ENCODE measurements at places on chromosomes 4 and X.

DNA sequence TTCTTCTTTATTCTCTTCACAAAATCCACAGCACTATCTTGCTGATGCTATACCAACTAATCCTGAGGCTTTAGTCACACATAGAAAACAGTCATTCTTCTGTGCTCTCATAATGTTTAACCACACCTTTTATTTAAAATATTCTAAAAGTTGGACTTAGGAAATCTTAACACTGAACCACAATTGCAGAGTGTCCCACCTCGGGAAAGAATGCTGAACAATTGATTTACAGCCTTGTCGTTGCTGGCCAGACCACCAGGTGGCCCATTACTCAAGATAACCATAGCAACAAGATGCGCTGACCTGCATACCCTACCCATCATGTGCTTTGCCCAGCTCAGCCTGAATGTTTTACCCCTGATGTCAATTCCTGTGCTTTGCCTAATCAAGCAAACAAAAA is 100.8 kb downstream of the ARSJ start:
- DNase-seq = no peak

DNA sequence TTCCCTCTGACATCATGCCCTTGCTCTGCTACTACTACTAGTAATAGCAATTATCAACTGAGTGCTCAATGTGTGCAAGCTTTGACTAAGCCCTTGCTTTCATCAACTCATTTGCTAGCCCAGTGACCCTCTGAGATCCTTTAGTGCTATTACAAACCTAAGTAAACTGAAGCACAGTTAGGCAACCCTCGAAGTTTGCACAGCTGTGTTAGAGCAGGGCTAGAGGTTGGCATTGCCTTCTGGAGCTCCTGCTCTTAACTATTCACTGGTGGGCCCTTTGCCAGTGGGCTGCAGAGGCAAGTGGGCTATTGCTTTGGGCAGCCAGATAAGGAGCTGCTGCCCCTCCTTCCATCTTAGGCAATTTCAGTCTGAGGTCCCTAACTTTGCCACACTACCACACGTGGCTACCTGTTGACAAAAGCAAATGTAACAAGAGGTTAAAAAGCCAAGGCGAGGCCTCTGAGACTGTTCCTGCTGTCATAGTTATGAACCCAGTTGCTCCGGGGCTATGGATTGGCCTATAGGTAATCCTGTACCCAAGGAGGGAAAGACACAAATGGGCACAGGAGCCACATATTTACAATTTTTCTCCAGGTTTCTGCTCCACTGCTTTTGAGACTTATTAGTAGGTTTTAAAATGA is 41.5 kb upstream of the ANKRD50 start:
- no peak for DNase-seq

DNA sequence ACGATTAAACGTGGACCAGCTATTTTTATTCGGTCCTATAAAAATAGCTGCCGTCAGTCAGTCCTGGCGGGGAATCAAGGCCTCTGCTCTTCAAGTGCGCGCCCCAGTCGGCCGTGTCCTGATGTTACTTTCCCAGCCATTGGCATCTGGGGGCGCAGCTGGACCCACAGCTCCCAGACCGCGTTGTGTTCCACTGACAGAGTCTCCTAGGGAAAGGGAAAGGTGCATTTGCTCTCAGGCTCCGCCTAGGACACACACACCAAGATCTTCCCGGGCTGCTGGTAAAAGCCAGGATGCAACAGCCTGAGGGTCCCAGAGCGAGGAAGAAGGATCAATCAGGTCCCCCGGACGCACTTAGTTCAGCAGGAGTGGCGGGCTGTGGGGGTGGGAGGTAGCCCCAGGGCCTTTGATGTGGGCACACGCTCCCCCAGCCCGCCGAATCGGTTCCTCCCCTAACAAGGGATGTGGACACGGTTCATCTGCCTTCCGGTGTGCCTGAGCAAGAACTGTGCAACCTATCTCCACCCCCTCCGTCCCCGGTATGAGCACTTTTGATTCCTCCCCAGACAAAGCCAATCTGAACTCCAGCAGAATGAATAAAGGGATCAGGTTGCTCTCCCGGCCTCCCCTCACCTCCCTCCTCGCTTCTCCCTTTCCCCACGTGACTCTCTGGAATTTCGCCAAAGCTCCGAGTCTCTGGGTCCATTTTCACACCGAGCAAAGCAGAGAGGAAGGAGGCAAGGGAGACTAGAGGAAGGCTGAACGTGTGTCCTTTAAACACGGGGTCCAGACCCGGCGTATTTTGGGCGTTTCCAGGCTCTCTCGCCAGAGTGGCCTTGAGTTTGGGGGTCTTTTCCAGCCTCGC is 626 bp upstream of the FRAS1 start:
- DNase-seq = peak; percentile 28

DNA sequence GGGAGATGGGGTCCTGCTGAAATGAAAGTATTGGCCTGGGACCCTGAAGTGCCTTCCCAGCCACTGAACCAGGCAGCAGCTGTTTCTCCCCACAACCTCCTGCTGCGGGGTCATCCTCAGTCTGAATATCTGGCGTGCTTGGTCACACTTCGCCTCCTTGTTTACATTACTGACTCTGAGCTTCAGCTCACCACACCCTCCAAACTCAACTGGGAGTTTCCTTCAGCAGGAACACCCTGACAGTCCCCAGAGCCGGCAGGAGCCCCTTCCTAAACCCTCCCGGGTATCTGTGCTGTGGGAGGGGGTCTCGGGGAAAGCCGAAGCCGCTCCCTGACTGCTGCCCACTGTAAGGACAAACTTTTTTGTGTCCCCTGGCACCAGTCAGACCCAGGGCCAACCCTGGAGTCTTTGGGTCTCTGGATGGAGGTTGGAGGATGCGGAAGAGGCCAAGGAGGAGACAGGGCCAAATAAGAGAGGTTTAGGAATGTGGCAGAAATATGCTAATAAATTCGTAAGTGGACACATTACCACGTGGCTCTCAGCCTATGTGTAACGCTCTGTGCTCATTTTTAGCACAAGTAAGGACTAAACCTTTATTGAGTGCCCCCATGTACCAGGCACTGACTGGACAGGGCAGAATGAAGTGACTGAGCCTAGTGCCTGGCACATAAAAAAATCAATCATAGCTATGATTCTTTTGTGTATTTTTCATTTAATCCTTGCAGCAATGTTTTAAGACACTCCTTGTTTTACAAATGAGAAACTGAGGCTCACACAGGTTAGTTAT is 20.7 kb downstream of the FHDC1 start:
- no peak for DNase-seq

GRCh38 chr4:8191136-8191747 is 7.8 kb upstream of the SH3TC1 start:
- DNase-seq = no peak

- DNase-seq = no peak
These were observed 1196.3 kb downstream of the RAPGEF2 start for GRCh38 chr4:160299177-160299576.

DNA sequence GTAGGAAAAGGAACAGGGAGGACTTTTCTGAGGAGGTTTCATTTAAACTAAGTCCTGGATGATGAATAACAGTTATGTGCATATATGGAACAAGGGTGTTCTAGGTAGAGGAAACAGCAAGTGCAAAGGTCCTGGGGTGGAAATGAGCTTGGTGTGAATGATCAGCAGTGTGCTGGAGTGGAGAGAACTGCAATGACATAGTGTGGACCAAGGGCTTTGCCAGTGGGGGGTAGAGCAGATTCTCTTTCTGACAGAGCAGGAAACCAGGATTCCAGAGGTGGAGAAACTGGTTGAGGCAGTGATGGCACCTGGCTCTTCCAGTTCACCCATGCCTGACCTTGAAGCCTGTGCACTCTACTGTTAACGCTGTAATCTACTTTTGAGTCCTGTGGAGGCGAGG is 1.7 kb downstream of the PPP1R3F start:
- no peak for DNase-seq

- DNase-seq = peak; percentile 38
These were observed 288.2 kb downstream of the IL1RAPL2 start for GRCh38 chrX:104854188-104854587.

GRCh38 chrX:77960567-77960966 is 8.9 kb downstream of the PGAM4 start:
- peak; percentile 24 for DNase-seq

DNA sequence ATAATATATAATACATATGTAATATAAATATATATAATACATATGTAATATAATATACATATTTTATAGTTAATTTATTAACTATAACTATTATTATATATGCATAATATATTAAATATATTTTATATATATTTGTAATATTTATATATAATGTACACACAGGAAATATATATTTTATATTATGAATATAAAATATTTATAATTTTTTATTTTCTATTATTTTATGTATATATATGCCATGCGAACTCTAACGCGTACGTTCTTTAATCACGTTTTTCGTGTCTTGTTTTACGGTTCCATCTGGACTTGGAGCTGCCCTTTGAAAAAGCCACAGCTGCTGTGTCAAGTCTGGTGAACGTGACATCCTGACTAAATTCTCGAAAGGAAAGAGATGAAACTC is 332.1 kb downstream of the ASMT start:
- no peak for DNase-seq
